ENCODE measurements at places on chromosomes 16 and 17.

DNA sequence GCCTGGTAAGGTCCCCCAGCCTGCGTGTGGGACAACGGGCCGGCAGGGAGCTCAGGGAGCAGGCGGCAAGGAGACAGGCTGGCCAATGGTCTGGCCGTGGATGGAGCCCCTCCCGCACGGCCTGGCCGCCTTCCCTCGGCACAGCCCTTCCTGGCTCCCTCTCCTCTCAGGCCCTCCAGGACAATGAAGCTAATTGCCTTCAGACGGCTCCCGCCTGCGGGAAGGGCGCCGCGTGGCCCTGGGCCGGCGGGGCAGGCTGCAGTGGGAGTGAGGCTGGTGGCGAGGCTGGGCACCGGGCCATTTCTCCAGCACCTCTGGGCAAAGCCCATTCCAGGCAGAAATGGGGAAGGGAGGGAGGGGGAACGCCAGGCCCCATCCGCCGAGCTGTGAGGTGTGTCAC, 50.9 kb downstream of the ENGASE start:
- DNase-seq, result no peak

GRCh38 chr16:50183316-50183715, 30.2 kb downstream of the TENT4B start:
- no peak for DNase-seq

GRCh38 chr17:38751144-38751807, 1.3 kb upstream of the PSMB3 start:
- DNase-seq, result no peak

DNA sequence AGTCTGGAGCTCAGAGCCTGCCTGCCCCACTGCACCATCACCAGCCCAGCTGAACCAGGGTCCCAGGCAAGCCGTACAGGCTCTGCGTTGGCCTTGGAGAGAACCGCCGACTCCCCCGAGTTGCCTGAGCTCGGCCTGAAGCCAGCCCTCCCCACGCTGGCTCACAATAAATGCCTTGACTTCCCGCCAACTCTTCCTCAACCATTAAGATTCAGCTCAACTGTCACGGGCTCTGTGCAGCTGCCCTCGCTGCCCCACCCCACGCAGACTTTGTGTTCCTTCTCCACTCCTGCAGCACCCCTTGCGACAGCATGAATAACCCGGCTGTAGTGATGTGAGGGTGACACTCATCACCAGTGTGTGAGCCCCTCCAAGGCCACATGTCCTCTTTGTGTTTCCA, 4.8 kb upstream of the QPRT start:
- DNase-seq, result no peak

DNA sequence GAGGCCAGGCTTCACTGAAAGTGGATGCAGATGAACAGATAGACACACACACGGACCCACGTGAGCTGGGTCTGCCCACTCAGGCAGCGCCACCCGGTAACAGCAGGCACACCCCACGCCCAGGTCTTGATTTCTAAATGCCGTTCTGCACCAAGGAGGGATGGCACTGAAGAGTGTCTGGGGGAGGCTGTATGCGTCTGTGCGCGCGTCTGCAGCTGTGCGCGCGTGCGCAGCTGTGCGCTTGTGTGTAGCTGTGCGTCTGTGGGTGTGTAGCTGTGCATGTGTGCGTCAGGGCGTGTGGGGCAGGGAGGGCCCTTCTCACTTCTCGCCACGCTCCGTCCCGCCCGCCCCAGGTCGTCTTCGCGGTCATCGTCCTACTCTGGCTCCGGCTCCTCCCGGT, 15.5 kb upstream of the IL17C start:
- no peak for DNase-seq

DNA sequence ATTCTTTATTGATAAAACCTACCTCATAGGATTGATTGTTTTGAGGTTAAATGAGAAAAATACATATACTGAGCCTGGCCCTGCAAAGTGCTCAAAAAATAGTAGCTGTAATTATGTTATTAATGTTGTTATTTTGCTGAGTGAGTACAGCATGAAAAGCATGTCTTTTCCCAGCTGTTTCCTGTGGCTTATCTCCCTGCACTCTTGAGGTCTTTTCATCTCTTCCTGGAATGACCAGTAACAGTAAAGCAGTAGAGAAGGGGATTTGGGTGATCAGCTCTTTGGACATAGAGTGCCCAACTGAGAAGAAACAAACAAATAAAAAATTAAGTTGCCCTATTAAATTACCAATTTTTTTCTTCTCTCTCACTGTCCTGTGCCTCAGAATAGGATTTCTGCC, 53.7 kb downstream of the NFAT5 start:
- no peak for DNase-seq

DNA sequence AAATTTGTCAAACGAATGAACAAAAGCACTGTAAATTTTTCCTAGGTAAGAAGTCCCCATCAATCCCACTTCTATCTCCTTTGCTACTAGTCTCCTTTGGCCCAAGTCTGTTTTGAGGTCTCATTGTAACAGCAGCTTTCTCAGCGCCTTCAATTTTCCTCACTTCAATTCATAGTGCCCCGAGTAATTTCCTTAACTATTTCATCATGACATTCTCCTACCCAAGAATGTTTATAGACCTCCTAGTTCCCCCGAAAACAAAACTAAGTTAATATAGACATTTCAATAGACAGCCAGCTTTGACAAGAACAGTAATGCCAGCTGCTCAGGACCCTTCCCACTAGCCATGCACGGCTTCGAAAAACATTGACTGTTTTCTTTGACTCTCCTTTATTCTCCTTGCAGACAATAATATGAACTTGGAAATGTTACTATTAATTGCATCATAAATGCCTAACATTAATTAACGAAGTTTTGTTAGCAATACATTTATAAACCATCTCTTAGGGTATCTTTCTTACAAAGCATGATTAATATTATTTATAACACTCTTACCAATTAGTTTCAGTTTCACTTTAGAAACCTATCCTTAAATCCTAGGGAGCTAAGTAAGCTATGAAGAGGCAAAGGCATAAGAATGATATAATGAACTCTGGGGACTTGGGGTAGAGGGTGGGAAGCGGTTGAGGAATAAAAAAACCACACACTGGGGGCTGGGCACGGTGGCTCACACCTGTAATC, 22.8 kb downstream of the GLG1 start:
- no peak for DNase-seq

- no peak for DNase-seq
Observed at GRCh38 chr16:26005336-26005735, 313.6 kb downstream of the HS3ST4 start.

DNA sequence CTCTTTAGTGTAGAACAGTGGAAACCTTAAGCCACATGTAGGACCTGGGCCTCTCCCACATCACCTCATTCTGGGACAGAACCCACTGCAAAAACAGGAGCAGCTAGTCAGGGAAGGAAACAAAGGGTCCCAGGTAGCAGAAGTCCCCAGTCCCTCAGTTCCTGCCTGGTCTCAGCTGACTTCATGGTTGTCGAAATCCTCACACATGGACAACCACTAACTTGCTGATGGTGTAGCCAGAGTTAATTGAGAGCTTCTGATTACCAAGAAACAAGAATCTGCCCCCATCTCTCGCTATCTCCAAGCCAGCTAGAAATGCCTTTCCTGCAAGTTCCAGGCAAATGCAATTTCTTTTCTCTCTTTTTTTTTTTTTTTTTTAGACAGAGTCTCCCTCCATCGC, 3.6 kb upstream of the ARL5C start:
- DNase-seq, result no peak

GRCh38 chr16:88301886-88302285, 80.9 kb upstream of the ZNF469 start:
- no peak for DNase-seq

DNA sequence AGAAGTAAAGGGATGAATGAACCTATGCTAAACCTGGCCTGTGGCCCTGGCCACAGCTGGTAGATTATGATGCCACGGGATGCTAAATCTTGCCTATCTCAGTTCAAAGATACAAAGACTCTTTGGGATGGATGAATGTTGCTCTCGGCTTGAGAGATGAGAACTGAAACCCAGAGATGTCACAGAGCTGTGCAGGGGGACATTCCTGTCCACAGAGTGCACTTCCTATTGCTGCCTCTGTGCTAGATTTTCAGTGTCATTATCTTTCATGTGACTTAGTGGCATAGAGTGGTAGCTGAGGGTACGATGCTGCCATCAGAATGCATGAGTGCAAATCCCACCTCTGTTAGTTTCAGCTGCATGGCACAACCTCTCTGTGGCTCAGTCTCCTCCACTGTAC, 2.3 kb upstream of the MT1M start:
- DNase-seq, result no peak

DNA sequence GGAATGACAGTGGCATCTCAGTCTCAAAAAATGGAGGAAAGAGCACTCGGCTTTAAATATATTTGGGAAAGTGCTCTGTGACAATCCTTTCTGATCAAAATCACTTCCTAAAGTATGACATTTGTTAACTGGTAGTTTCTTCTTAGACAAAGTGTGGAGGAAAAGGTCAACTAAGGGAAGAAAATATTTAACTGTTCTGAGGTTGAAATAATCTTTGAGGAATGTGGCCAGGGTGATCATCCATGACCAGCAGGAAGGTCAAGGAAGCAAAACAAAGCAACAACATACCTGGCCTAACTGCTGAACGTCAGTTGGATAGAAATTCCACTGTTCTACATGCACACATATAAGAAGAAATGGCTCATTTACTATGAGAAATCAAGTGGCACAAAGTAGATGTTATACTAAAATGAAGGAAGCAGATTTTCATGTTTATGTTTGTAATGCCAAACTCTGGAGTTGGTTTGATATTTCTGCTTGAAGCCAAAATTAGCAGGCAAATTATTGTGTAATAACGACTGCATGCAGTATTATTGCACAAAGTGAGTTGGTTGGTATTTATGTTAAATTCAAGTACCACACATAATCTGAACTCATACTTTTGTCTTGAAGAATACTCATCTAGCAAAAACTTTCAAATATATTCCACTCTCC, 87.3 kb upstream of the CORO6 start:
- no peak for DNase-seq

GRCh38 chr16:79053577-79053976, 547.0 kb downstream of the MAF start:
- no peak for DNase-seq

DNA sequence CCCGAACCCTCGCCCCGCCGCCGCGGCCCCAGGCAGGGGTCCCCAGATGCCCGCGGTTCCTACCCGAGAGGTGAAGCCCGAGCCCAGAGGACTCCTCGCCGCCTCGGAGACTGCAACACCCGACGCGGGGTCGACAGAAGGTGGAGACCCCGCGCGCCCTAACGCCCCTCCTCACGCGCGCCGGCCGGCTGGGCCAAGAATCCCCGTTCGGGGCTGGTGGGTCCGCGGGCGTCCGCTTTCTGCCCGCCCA, 515 bp downstream of the SUMO2 start:
- DNase-seq, result no peak

- no peak for DNase-seq
Observed at GRCh38 chr17:2948721-2949468, 114.5 kb downstream of the OR1D5 start.

GRCh38 chr16:89458967-89459366, 31.4 kb downstream of the ANKRD11 start:
- no peak for DNase-seq

Measured in activated CD4-positive, alpha-beta T cell treated with anti-CD3 and anti-CD28 coated beads, Interleukin-2, amount 50 U/mL, for 48 hours (primary cell).